Stimulated activated CD4-positive, alpha-beta T cell treated with anti-CD3 and anti-CD28 coated beads, Interleukin-15, amount 100 ng/mL, for 1 hour (primary cell): ENCODE measurements at places on chromosomes 4 and X.
A peak's percentile ranks its signal among the peaks of the same experiment; 100 is the strongest.

DNA sequence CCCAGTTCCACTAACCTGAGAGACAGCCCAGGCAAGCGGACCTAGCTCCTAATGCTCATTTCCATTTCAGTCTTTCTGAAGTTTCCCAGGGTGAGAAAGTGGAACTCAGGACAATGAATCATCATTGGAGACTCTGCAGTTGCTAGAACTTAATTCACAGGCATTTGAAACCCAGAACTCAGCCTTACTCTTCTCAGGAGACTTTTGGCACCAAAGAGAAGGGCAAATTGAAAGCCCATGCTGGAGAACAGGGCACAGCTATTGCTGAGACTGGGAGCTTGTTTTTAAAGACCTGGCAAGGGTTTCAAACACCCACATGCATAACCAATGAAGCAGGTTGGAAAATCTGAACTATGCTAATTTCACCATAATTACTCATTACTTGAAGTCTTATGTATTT is 36.0 kb downstream of the BST1 start:
- DNase-seq: no peak

DNA sequence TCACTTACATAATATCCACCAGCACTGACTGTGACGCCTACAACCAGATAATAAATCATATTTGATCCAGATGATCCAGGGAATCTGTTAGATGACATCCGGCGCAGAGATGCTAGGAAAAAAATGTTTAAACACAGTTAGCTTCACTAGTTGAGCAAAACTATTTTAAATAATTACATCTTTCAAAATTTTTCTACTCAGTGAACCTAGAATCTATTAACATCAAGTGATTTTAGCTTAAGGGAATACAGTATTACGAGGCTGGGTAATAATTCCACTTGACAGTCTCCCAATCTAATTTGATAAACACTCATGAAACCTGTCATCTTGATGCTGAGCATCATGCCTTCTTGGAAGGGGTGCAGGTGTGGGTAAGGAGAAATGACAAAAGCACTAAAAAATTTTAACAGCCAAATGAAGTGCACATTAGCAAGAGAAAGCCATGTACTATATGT is 4.7 kb downstream of the MGARP start:
- no peak for DNase-seq

DNA sequence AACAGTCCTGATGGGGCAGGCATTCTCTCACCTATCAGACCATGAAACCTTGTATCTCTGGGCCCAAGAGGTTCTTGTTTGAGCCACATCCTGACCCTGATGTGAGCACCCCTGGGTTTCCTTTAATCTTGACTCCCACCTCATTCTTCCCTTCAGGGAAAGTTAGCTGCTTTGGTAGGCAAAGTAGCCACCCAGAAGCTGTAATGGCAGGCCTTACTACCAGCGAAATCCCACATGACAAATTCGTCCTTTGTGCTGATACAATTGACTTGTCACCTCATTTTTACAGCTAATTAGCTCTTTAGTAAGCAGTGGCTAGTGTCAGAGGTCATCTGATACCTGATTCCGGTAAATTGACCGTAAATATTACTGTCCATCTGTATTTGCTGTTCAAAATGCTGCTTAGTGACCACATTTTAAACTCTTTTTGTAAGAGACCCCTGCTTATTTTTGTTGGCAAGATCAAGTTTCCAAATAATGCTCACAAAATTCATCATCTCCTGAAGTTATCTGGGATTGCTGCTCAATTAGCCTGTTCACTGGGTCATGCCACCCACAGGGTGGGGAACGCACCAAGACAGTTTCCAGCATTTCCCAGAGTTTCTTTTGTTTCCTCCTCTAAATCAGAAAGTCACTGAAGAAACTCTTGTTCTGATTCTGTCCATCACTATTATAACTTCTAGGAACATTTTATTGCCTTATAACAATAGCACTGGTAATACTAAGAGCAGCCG is 329.7 kb downstream of the GPAT3 start:
- DNase-seq: no peak

DNA sequence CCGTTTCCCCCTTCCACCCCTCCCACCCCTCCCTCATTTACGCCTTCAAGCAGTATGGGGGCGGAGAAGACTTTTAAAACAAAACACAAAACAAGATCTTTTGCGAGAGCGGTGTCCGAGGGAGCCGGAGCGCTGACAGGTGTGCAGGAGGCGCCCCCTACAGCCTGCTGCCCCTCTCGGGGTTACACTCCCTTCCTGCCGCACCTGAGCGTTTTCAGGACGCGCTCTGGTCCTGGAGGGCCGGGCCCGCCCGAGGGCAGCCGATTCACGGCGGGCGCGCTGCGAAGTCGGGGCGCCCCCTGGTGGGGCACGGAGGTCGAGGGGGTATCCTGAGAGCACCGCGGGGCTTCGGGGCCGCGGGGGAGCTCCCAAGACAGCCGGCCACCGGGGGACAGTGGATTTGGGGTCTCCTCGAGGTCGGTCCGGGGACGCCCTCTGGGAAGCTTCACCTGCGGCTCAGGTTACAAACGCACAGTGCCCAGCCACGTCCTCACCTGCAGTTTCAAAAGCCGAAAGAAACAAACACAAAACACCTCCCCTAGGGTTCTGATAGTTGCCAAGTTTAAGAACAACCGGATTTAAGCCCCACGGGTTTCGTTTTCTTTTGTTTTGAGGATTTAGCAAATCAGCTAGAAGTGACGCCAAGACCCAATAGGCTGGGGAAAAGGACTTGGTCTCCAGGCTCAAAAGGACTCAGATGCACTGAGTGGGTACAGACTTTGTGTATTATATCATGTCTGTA is 8.0 kb upstream of the NEUROG2 start:
- peak; percentile 66 for DNase-seq

- DNase-seq: no peak
These were observed 10.7 kb downstream of the COL25A1 start for GRCh38 chr4:109291707-109292238.

DNA sequence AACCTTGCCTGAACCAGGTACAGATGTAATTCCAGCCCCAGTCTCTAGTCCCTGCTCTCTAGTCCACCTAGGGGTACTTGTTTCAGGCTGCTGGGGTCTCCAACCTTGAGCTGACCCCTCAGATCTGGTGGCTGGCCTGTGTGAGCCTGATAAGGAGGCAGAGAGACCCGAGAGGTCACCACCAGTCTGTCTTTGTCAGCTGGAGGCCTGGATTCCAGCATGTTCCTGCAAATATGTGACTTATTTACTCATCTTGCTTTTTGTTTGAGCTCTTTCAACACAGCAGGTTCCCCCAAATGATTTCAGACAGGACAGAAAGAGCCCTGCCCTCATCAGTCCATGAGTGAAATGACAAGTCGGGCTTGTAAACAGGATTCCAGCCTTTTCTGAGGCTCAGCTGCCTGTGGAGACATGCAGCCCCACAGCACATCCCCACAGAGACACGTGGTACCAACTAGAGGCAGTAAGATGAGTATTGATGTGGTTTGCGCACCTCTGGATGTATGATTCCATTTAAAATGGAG is 37.5 kb upstream of the STK26 start:
- no peak for DNase-seq

GRCh38 chr4:7929118-7929951 is 10.3 kb downstream of the AFAP1 start:
- no peak for DNase-seq

DNA sequence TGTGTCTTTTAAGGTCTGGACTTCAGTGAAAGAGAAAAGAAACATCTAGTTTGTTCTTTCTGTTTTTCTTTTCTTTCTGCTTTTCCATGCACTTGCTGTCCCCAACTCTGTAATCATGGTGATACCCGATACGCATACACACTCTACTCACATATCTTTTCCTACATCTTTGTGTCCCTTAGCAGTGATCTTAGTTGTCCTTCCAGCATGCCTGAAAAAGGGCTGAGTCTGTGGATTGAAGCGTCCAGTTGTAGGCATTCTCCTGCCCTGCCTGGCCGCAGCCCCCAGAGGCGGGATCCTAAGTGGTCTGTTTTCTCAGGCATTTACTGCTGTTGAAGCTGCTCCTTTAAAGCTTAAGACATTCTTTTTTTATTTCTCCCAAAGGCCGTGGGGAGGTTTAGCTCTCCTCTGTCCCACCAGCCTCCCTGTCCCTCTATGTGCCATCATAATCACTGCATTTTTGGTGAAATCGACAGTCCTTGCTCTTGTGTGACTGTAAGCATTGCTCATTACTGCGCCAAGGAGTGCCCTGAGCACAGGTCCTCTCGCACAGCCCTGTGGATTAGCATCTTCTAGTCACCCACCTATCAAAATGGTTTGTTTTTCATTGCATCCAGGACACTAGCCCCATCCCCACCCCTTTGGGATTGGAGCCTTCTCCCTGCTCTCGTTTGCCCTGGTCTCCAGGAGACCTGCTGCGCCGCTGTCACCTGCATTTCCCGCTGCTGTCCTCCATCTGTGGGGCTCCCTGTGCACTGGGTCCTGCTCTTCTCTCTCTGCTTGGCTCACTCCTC is 4.4 kb downstream of the RGS12 start:
- DNase-seq: no peak

GRCh38 chrX:45295259-45295986 is 94.7 kb upstream of the DIPK2B start:
- DNase-seq: no peak

- DNase-seq: no peak
These were observed 8.2 kb downstream of the ARHGAP4 start for GRCh38 chrX:153917869-153918268.

DNA sequence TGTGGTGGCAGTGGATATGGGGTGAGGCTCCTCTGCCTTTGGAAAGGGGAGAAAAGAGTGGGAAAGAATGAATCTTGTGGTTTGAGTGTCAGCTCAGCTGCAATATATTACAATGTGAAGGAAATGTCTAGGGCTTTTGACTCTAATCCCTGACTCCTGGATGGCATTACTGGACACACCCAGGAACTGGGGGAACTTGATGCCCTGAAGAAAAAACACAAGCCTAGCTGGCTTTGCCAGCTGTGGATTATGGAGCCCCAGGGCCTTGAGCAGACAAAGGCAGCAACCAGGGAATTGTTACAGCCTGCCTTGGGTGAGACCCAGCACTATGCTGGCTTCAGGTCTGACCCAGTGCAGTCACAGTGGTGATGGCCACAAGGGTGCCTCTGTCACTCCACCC is 57.1 kb upstream of the CYSLTR1 start:
- no peak for DNase-seq

GRCh38 chrX:150575419-150575814 is 7.0 kb downstream of the MTM1 start:
- DNase-seq: peak; percentile 21

GRCh38 chr4:151169223-151169622 is 69.8 kb downstream of the RPS3A start:
- no peak for DNase-seq

DNA sequence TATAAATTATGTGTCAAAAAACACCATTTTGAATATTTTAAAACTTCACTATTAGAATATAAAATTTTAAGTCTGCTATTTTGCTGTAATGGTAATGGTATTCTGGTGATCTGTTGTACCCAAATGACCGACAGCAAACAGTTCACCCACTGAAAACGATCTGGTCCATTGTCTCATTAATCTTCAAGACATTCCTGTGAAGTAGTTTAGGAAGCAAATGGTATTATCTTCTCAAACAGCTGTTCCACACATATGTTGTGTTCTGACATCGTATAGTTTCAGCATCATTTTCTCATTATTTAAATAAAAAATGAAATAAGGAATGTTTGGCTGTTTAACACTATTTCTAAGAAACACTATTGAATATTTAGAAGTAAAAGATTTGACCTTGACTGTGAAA is 98.1 kb downstream of the WWC2 start:
- no peak for DNase-seq

- no peak for DNase-seq
These were observed 38.1 kb upstream of the CD99L2 start for GRCh38 chrX:150936556-150936955.

DNA sequence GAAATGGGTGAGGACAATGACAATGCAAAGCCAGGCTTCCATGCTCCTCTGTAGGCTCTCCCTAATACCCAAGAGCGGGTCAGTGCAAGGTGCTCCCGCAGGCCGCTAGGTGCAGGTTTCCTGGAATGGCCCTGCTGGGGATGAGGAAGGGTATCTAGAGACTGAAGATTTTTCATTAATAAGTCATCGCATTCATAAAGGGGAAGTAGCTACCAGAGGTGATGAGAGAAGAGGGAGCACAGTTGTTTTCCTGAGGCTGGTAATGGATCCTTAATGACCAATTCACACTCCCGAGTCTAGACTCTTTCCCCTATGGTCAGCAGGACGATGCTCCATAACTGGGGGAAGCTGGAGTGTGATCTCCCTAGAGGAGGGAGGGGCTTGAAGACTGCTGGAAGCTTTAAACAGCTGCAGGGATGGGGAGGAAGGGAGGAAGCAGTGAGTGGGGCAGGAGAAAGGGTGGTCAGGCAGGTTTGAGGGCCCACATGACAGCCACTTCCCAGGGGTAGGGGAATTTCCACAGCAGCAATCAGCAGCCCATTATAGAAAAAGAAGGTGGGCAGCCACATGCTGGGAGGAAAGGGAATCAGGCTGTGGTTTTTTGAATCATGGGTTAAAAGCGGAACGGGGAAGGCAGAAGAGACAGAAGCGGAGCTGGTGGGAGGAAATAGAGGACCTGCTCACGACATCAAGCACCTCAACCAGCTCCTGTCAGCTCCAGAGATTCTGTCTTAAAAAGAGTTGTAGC is 10.2 kb upstream of the ATP6AP2 start:
- DNase-seq: no peak

GRCh38 chr4:148686449-148686848 is 244.2 kb upstream of the NR3C2 start:
- DNase-seq: no peak

DNA sequence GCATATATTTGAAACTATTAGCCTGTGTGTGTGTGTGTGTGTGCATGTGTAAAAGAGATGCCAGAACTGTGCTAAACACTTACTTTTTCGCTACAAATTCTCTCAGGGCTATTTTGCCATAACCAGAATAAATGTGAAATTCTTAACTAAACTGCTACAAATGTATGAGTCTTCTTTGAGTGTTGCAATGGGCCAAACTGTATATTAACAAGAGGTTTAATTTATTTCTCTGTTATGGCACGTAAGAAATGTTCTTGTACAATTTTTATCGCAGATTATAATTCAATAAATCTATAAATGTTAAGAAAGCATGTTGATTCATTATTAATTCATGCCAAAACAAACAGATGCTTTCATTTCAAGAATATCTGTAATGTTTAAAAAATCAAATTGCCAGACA is 454.5 kb upstream of the PCDH7 start:
- DNase-seq: no peak

DNA sequence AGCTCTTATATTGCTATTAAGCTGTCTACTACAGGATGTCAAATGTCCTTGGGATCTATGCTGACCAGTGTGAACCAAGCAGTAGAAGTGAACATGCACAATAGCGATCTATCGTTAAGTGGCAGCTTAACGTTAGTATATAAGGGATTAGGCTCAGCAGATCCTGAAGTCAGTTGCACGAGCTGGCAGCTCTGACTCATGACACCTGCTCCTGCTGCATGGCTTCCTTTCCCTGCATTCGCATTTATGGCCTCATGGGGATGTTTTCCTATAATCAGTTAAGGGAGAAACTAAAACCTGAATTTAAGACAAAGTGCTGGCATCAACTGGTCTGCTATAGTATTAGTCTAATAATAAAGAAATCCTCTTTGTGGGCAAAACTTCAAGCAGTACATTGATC is 12.7 kb upstream of the MCUB start:
- no peak for DNase-seq

- no peak for DNase-seq
These were observed at the start of gene CXCL10 for GRCh38 chr4:76023389-76023788. Gene CXCL10 (minus strand): TSS chr4:76023497. CDS start chr4:76023431, 66 bp downstream.
